ELR (cell line): ENCODE measurements at places on chromosomes 4 and X.

DNA sequence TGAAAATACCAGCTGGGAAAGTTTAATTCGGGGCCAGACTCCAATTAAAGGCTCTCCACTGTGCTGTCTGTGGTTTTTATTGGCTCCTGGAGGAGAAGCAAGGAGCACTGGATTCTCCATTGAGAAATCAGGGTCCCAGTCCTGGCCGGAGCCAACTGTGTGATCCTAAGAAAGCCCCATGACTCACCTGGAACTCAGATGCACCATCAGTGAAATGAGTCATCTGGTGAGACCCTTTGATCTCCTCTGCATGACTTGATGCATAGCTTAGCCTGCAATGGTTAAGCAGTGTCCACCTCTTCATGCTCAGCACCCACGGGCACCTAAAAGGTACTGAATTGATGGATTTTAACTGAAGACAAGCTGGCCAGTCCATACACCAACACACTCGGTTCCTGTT, 119.2 kb upstream of the VCX3B start:
- DNase-seq, result peak; percentile 64

- peak; percentile 71 for DNase-seq
Observed at GRCh38 chr4:111776561-111776960, 368.7 kb upstream of the FAM241A start.

- DNase-seq, result peak; percentile 79
Observed at GRCh38 chrX:136168929-136169735, 21.8 kb downstream of the FHL1 start.

GRCh38 chr4:163866728-163867315, 372.3 kb downstream of the TMA16 start:
- DNase-seq, result peak; percentile 77

- no peak for DNase-seq
Observed at GRCh38 chrX:32673193-32673592, 538.2 kb downstream of the DMD start.

DNA sequence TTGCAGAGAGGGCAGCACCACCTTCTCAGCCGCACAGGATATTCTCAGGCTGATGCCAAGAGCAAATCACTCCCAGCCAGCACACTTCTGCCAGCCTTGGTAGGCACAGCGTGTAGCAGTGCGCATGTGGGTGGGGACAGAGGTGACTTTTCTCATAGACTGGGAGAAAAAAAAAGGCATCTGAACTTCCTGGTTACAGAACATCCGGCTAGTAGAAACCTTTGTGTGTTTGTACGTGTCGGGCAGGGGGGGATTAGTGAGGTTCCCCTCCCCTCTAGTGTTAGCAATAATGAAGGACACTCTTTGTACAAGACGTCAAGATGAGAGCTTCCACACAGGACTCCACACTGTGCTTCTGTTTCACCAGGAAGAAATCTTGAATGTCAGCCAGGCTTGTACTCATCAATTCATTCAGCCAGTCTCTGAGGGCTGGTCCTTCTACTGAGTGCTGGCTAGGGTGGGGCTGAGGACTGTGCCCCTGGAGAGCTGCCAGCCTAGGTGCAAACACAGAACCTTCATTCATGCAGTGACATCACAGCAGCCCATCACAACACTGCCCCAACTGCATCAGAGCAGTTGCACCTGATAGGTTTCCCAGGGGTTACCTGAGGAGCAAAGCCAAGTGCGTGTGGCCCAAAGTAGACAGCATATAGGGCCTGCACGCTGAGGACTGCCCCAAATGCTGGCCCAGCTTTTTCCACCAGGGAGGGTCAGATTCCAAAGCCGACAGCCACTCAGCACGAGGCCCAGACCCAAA, 34.7 kb downstream of the SLC25A5 start:
- peak; percentile 40 for DNase-seq

- no peak for DNase-seq
Observed at GRCh38 chrX:87846956-87847355, 329.4 kb downstream of the KLHL4 start.

DNA sequence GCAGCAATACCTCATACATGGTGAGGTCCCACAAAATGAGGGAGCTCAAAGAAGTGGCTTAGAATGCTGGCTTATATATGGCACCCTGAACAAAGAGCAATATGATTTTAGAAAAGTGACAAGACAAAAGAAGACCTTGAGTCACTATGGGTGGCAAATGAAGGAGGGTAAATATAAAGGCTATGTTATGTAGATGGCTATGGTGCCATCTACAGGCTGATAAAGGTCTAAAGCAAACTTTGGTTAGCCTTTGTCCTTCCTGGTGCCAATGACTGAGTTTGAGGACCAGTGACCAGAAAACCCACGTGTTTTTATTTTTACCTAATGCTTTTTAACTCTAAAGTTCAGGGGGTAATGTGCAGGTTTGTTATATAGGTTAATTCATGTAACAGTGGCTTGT, 151.8 kb downstream of the CCNG2 start:
- DNase-seq, result peak; percentile 49

DNA sequence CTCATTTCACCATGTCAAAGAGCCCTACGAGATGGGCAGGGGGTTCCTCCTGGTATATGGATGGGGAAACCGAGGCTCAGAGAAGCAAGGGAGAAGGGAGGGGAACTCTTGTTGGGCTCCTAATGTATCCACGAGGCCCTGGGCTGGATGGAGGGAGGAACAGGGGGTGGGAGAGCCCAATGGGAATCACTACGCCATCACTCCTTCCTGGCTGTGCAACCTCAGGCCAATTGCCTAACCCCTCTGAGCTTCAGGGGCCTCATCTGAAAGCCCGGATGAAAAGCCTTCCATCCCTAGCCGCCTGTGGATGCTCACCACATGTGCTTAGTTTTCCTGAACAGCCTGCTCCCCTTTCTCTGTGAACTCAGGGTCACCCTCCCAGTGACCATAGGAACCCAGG, 57.8 kb downstream of the PPP2R2C start:
- DNase-seq, result no peak

GRCh38 chr4:42844422-42845070, 48.0 kb upstream of the GRXCR1 start:
- no peak for DNase-seq

DNA sequence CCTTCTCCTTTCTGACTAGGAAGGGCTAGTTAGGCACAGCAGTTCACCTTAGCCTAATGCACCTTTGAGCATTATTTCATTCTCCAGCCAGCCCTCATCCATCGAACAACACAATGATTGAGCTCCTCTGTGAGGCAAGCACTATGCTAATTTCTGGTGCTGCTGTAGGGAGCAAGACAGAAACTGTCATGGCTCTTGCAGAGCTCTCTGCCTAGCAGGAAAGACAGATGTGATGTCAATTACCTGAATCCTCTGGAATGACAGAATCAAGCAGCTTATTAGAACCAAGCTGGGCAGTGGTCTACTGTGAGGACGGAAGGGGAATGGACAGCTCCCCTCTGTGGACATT, 256.1 kb upstream of the NOCT start:
- DNase-seq, result no peak

DNA sequence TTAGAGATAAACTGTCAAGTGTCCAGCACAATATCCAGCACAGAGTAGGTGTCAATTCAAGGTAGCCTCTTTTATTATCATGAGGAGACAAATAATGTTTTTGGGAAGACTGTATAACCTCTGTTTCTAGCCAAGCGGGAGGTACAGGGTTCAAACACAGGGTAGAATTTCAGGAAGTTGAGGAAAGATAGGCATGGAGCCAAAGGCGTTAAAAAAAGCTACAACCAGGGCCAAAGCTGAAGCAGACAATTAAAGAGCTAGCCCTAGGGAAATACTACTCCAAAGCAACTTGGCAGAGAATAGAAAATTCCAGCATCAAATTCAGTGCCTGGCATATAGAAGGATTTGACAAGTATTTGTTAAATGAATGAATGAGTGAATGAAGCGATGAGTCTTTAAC, 40.0 kb upstream of the CASK start:
- no peak for DNase-seq
